ENCODE measurements at places on chromosomes 7 and 10. TPM values are rescaled to one million over a fixed set of nuclear protein-coding genes. Genes with fewer than 3 reads are reported as not detected.

Gene MMD2
- not detected for total RNA-seq

Gene IDE
- 42.4 TPM for total RNA-seq

Gene MIOS
- total RNA-seq = 42.1 TPM

Gene CACNB2
- total RNA-seq = under 0.01 TPM

Gene AKR1D1
- under 0.01 TPM for total RNA-seq

Gene CDH23
- under 0.01 TPM for total RNA-seq

Gene STEAP2
- total RNA-seq = 9.8 TPM

Gene FAM131B
- 1.2 TPM for total RNA-seq

Gene KLF6
- 52.1 TPM for total RNA-seq

Gene HYAL4
- not detected for total RNA-seq

Gene CALHM3
- not detected for total RNA-seq

Gene SFTPA1
- total RNA-seq = not detected

Gene SLC39A12
- total RNA-seq = not detected

Gene KCP
- 1.1 TPM for total RNA-seq

Gene IFIT1
- total RNA-seq = 19.7 TPM

Gene SLC13A4
- total RNA-seq = 0.36 TPM

Gene HMX2
- total RNA-seq = not detected

Gene SORBS1
- 0.29 TPM for total RNA-seq

Gene ABCC2
- 1.8 TPM for total RNA-seq

Gene CTTNBP2
- 2.9 TPM for total RNA-seq

Gene OR13A1
- under 0.01 TPM for total RNA-seq

Gene SERPINE1
- 278 TPM for total RNA-seq

Gene PRPS1L1
- not detected for total RNA-seq

Gene TLX1
- not detected for total RNA-seq

Gene IL15RA
- total RNA-seq = 1.2 TPM

Gene SH2B2
- 2.1 TPM for total RNA-seq

Gene PLXDC2
- 86.9 TPM for total RNA-seq

Gene OGDH
- 59.2 TPM for total RNA-seq

Gene POLR2J2
- total RNA-seq = 8.3 TPM

Gene GSDME
- total RNA-seq = 44.5 TPM

Gene LIPN
- not detected for total RNA-seq

Gene CFTR
- not detected for total RNA-seq

Gene TMEM270
- not detected for total RNA-seq

Gene GALNT17
- 0.36 TPM for total RNA-seq
